ENCODE measurements at places on chromosomes 5 and 9.

DNA sequence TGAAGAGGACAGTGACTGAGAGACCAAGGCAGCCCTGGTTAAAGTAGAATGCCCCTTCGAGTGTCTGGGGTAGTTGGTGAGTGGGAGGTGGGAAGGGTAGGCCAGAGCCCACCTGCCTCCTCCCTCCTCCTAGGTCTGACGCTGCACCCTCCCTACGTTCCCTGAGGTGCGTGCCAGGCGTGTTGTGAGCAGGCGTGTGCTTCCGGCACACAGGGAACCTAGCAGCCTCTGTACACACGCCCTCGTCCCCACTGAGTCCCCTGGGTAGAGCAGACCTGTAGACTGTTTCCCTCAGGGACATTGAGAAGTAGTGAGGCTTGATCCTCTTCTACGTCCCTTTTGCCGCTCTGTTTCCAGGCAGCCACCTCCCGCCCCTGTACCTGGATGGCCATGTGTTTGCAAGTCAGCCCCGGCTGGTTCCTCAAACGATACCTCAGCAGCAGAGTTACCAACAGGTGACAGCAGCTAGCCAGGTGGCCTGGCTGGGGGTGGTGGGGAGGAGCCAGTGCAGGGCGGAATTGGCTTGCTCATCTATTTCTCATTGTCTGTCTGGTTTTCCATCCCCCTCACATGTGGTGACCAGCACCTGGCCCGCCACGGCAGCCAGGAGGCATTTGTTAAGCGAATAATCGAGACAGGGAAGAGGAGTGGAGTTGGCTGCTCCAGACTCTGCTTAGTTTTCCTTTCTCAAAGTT is 16.8 kb upstream of the POMT1 start:
- no peak for DNase-seq

GRCh38 chr9:14978022-14979000 is 68.1 kb upstream of the FREM1 start:
- no peak for DNase-seq

DNA sequence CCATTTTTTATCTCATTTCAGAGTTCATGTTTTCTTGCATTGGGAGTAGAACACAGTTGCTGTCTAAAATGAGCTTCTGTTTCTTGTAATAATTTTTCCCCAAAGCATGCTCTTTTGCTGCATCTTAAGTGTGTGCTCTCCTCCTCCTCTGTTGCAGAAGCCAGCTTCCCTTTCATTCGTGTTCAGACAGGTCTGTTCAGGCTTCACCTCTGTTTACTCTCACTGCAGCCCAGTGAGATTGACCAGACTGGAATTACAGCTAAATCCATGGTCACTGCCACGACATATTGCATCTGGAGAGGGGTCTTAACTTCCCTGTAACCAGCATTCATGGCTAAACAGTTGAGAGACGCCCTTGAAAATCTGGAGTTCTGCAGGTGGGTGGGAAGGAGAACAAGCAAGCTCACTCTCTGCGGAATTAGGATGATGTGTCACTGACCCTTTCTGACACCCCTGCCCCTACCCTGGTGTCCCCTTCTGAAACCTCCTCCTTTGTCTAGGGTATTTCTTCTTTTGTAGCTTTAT is 223.2 kb downstream of the FSTL4 start:
- DNase-seq = no peak

DNA sequence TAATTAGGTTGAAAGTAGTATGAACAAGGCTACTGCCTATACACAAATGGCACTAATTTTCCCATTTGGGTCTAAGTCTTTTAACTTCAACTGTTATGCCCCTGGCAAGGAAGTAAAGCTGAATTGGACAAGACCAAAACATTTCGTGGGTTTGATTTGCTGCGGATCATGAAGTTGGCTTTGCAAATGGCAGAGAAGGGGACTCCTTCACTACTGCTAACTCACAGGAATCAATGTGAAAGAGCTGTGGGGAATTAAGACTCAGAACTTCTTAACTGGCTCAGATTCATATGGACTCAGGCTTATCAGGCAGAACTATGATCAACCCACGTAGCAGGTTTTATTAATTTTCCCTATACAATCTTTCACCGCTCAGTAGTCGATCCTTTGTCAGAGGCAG is 73.8 kb upstream of the IFNE start:
- no peak for DNase-seq

- DNase-seq = no peak
Measured at GRCh38 chr5:14178091-14178490, 34.9 kb downstream of the TRIO start.

GRCh38 chr9:16626577-16627130 is 243.8 kb downstream of the BNC2 start:
- DNase-seq = no peak

DNA sequence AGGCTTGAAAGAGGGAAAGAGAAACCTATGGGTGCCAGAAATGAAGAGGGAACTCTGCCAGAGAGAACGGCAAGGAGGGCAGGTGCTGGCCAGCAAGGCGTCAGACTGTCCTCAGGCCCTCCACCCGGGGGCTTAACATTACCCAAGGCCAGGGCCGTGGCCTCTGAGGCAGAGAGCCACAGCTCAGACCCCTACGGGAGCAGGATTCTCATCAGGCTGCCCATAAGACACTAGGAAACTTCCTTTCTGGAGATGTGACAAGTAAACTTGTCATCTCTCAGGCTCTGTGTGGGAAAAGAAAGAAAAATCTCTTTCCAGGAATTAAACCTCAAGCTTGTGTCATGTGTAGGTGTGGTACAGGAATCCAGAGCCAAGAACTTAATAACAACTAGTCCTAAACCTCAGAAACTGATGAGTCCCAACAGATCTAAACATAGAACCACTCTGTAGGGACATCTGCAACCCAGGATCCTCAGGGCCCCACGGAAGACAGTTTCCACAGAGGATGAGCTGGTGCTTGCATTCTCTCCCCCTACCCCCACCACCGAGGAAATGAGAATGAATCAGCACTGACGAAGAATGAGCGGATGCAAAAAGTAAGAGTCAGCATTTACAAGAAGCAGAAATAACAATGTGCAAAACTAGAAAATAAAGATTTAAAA is 74.3 kb downstream of the DCP2 start:
- DNase-seq = peak; percentile 52

DNA sequence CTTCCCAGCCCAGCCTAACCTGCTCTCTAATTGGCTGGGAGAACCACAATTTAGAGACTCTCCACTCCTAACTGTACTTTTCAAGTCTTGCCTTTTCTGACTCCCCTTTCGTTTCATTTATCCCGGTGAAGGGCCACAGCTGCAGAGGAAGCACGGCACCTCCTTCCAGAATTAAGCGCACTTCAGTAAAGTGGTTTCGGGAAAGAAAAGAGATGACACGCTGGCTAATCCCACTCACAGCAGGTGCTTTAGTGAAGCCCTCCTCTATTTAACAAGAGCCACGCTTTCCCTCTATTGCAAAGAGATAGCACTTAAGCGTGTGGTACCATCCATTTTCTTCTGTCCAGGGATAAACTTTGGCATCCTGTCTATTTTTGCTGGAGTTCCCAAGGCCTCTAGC is 4.8 kb downstream of the DNAH5 start:
- DNase-seq = no peak

GRCh38 chr5:59525957-59526356 is 367.6 kb downstream of the PDE4D start:
- DNase-seq = no peak

DNA sequence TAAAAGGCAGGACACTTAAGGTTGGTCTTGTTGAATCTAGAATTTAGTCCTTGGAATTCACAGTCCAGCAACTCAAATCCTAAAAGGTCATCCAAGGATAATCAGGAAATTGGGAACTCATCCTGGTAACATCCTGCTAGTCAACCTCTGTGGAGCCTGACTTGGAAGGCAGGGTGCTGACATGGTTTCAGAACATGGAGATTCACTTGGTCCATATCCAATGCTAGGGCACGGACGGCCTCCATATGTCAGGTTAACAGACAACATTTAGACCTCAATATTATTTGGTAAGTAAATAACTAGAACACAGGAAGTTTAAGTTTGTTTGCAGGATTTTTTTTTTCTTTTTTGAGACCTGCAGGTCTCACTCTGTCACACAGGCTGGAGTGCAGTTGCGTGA is 783 bp upstream of the DNAH5 start:
- no peak for DNase-seq

DNA sequence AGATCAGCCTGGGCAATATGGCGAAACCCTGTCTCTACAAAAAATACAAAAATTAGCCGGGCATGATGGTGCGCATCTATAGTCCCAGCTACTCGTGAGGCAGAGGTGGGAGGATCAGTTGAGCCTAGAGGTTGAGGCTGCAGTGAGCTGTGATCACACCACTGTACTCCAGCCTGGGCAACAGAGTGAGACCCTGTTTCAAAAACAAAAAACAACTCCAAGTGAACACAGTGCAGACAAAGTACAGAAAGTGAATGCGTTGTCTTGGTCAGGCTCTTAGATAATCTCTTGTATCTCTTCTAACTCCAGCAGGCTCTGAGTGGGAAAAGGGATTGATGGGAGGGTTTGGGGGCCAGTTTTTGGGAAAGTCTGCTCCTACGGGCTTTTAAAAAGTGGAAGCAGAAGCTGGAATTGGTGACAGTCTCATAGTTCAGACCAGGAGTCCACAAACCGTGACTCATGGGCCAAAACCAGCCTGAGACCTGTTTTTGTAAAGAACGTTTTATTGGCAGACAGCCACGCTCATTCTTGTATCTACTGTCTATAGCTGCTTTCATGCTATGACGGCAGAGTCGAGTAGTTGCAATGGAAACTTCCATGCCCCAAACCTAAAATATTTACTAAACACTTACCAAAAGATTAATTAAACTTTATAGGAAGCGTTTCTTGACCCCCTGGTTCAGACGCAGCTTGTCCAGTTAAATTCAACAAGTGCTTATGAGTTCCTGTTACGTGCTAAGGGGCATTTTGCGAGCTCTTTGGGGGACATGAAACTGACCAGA is 32.9 kb downstream of the NDST1 start:
- no peak for DNase-seq

DNA sequence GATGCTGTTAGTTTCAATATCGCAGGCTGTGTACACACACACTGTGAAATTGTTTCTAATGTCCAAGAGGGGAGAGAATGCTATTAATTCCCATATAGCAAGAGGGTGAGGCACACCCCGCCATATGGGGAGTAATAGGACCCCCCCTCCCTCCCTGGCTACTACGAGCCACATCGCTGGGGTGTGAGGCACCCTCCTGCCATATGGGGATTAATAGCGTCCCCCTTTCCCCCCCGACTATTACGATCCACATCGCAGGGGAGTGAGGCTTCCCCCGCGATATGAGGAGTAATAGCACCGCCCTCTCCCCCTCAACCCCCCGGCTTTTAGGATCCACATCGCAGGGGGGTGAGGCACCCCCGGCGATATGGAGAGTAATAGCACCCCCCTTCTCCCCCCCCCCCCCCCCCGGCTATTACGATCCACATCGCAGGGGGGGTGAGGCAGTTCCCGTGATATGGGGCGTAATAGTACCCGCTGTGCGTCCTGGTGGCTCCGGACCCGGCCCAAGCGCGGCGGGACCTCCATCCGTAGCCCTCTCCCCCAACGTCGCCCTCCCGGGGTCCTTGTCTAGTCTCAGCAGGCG is 494 bp upstream of the STK32A start:
- DNase-seq = no peak

GRCh38 chr5:81506378-81506777 is 112.4 kb upstream of the ACOT12 start:
- no peak for DNase-seq

DNA sequence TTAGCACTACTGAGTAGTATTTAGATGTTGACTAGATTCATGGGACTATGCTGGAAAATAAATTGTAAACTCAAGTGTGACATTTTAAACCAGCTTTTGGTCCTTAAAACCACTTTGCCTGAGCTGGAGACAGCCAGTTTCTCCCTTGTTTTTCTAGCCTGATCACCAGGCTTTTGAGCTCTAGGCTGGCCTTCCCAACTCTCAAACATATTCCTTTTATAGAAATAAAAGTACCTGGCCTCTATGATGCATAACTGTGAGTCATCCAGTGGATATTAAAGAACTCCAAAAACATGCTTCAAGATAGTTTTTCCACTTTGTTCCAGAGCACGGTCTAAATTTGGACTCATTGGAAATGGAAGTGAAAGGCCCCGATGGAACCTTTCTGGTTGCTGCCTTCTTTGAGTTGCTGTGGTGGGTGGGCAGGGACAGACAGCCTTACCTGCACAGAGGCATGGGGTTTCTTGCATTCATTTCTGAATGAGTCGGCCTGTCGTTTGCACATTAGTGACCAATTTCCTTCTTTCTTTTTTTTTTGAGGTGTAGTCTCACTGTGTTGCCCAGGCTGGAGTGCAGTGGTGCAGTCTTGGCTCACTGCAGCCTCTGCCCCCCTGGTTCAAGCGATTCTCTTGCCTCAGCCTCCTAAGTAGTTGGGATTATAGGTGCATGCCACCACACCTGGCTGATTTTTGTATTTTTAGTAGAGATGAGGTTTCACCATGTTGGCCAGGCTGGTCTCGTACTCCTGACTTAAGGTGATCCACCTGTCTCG is 43.1 kb downstream of the TRIO start:
- no peak for DNase-seq

GRCh38 chr9:69323861-69324260 is 1.2 kb upstream of the ENTREP1 start:
- DNase-seq = no peak

DNA sequence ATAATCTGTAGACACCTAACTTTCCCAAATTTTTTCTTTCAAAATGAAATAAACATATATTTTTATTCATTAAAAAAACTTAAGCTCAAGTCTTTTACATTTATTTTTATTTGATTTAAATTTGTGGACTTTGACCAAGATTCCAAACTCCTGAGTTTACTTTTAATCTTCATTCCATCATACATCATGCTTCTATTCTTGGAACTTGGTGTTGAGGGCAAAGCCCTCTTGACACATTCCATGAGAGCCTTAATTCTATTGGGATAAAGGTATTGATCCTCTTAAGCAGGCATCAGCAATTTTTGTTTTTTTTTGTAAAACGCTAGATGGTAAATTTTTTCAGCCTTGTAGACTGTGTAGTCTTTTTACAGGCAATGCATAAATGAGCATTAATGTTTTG is 53.6 kb downstream of the FBXO4 start:
- DNase-seq = no peak

DNA sequence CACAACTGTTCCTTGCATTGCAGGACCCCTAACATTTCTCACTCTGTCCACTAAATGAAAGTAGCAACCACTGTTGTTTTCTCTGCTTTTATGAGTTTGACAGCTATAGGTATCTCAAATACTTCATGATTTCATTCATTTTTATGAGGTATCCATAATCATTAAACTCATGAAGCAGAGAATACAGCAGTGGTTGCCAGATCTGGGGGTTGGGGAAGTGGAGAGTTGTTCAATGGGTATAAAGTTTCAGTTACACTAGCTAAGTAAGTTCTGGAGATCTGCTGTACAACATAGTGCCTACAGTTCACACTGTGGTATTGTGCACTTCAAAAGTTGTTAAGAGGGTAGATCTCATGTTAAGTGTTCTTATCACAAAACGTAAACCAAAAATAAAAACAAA is 23.4 kb upstream of the CAMK4 start:
- DNase-seq = no peak

GRCh38 chr5:54438620-54439389 is 16.7 kb upstream of the HSPB3 start:
- no peak for DNase-seq

DNA sequence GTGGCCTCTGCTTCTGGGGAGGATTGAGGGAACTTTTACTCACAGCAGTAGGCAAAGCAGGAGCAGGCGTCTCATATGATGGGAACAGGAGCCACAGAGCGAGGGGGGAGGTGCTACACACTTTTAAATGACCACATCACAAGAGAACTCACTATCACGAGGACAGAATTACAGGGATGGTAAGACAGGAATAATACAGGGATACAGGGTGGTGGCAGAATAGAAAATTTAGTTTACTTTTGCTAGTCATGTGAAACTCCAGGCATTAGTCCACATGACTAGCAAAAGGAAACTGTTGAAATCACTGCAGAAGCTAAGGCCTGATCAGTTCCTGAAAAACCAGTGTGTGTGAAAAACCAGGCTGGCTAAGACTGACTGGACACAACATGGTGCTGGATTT is 382.4 kb downstream of the NNT start:
- DNase-seq = no peak
